Fibroblast of skin of left biceps (primary cell): ENCODE measurements at places on chromosomes 11 and 22.

GRCh38 chr11:119300198-119300964, 16.5 kb downstream of the MCAM start:
- DNase-seq = no peak

GRCh38 chr11:116421529-116422185, 351.1 kb downstream of the BUD13 start:
- no peak for DNase-seq

DNA sequence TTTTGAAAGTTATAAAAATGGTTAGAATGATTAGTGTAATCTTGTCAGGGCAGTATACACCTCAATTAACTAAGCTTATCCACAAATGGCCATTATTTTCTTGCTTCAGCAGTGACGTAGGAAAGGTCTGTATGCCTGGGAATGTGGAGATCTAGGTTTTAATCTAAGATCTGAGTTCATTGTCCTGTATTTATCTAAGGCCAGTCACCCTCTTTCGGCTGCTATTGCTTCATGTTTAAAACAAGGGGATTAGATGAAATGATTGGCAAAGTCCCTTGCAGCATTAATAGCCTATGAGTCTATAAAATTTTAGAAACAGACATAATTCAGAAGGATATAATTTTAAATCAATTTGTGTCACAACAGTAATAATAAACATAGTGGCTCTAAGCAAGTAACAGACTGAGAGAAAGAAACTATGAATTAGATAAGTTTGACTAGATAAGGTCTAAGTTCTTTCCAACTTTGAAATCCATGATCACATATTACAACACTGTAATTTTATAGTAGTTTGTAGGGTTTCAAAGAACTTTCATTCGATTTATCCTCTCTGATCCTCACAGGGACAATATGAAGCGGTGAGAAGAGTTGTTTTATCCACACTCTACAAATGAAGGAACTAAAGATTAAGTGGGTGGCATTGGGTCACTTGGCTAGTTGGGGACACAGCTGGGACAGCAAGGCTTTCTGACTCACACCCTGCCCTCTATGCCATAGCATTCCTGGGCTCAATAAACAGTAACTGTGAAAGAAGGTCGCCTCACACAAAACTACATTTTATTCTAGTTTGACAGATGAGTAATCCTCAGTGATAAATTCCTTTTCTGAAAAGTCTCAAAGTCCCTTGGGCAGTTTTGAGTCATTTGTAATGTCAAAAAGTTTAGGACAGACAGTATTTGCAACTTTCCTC, 60.6 kb upstream of the RDX start:
- DNase-seq = no peak

DNA sequence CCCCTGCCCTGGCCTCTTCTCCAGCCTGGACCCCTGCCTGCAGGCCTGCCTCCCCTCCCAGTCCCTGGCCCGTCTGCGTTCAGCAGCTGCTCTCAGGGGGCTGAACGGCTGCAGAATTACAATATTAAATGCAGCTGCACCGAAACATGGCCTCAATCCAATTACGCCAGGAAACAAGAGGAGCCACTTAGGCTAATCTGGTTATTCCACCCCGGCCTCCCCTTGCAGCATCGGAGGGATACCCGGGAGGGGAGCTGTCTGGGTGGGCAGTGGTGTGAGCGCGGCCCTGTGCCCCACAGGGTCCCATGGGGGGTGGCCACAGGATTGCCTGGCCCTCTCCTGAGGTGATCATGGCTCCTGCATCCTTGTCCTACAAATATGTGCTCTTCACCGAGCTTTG, 42.6 kb downstream of the FLRT1 start:
- DNase-seq = no peak

DNA sequence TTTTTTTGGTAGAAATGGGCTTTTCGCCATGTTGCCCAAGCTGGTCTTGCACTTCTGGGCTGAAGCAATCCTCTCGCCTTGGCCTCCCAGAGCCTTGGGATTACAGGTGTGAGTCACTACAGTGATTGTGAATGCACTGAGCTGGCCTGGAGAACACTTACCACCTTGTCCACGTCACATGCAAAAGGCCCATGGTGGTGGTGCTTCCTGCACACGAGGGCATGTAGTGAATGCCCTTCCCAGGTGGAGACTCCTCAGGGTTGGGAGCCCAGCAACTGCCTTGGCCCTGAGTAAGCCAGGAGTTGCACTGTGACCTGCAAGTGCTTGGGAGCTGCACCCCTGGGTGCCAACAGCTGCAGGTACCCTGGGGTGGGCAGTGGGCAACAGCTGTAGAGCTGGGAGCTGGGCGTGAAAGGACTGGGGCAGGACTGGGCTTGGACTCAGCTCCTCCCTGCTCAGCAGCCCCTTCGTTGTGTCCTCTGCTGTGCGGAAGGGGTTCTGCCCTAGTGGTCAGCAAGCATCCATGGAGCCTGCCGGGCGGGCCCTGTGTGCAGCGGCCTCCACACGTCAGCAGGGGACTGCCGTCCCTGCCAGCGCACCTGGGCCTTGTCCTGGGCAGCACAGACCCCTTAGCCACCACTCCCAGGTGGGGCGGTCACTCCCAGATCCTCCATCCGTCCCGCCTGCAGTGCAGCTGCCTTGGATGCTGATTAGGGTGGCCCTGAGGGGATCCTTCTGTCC, 9.3 kb upstream of the ADORA2A start:
- no peak for DNase-seq

- no peak for DNase-seq
These were observed 1000.0 kb upstream of the CHORDC1 start for GRCh38 chr11:91222830-91223229.

GRCh38 chr11:75024764-75025211, 36.1 kb downstream of the NEU3 start:
- no peak for DNase-seq

GRCh38 chr22:28674121-28674563, 5.5 kb downstream of the TTC28 start:
- DNase-seq = no peak

- no peak for DNase-seq
These were observed 292.0 kb downstream of the BRD1 start for GRCh38 chr22:49535527-49536125.

- no peak for DNase-seq
These were observed 60.4 kb upstream of the THY1 start for GRCh38 chr11:119483341-119483880.

- DNase-seq = no peak
These were observed 150.9 kb downstream of the SNX19 start for GRCh38 chr11:130765406-130765805.

DNA sequence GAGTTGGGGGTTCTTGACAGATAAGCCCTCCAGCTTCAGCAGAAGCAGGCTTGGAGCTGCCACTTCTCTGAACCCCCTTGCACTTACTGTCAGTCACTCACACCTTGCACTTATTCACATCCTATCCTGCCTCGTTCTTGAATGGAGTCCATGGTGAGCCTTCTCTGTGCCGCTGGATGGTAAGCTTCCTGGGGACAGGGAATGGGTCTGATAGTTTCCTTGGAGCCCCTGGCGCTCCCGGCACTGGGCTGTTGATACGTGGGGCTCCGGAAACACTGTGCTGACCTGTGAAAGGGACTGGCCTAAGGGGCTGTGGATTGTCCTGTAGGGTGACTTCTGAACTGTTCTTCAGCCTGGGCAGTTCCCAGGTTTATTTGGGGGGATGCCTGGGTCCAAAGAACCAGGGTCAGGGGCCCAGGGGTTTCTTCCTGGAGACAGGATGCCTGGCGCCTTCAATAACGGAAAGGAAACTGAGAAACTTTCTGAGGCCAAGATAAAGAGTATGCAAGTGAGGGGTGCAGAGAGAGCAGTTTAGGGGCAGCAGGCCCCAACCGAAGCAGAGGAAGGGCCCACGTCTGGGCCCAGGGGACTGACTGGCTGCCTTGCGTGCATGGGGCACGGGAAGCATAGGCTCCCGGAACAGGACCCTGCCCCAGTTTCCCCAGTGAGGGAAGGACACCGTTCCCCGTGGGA, 709 bp upstream of the ST3GAL4 start:
- DNase-seq = no peak

- no peak for DNase-seq
These were observed 124.4 kb upstream of the ZC3H12C start for GRCh38 chr11:109968781-109969180.

GRCh38 chr22:31680861-31681341, 18.9 kb upstream of the PISD start:
- DNase-seq = peak; percentile 49

GRCh38 chr11:46947399-46948077, 11.0 kb downstream of the CSTPP1 start:
- no peak for DNase-seq

GRCh38 chr11:99069856-99070444, 49.2 kb downstream of the CNTN5 start:
- no peak for DNase-seq

DNA sequence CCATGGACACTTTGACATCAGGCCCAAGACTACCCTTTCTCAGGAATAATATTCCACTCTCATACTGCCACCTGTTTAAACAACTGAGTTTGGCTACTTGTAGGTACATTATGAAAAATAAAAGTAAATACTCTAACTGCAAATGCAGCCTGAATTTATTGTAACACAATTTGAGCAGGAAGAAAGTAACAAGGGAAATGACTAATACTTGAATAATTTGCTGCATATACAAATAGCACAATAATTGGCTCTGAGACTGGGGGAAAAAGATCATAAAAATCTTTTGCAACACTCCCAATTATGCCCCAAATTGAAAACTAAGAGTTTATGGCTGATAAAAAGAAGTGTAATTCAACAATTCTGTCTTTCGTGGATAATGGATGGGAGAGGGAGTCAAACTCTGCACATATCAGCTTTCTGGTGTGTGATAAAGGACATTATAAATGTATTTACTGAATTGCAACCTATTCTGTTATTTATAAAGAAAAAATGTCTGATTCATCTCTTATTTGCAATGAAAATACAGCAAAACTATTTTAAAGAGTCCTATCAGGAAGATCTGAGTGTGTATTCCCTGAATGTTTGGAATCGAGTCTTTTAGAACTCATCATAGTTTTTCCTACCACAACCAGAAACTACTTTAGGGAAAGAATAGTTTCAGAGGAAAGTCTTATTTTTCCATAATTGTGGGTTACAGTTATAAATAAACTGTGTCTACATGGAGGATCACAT, 359.0 kb downstream of the JRKL start:
- DNase-seq = peak; percentile 17

- DNase-seq = no peak
These were observed 5.7 kb downstream of the AMPD3 start for GRCh38 chr11:10460611-10461275.

- DNase-seq = no peak
These were observed 15.1 kb upstream of the GLYATL1 start for GRCh38 chr11:58924230-58924629.

DNA sequence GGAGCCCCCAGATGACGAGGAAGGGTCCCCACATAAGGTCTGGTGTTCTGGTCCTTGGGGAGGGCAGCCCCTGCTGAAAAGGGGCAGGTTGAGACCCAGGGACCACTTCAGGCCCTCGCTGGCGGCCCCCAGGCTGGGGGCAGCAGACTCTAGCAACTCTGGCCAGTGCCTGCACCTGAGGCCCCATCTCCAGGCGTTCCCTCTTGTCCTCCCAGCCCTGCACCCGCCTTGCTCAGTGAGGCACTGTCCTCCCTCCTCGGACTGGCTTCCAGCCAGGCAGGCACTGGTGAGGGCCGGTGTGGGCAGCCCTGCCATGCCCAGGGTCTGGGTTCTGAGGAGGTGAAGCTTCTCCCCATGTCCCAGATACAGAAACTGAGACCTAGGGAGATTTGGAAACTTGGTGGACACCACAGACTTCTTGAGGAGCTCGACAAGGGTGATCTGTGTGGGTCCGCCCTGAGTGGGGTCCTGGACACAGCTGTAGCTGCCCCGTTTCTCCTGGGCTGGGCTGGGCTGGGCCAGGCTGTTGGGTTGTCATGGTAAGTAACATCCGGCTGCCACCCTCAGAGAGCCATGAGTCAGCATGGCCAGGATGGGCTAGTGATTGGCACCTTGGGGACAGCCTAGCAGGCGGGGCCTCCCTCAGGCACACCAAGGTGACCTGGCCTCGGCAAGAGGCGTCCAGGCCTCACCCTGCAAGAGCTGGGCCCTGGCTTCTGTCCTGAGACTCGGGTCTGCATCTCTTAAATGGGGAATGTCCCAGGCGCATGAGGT, 11.1 kb upstream of the PHLDA2 start:
- DNase-seq = no peak

- no peak for DNase-seq
These were observed 3.9 kb downstream of the POLR3H start for GRCh38 chr22:41540365-41540764.

- DNase-seq = no peak
These were observed 1.7 kb upstream of the RTN4RL2 start for GRCh38 chr11:57458410-57459163.

DNA sequence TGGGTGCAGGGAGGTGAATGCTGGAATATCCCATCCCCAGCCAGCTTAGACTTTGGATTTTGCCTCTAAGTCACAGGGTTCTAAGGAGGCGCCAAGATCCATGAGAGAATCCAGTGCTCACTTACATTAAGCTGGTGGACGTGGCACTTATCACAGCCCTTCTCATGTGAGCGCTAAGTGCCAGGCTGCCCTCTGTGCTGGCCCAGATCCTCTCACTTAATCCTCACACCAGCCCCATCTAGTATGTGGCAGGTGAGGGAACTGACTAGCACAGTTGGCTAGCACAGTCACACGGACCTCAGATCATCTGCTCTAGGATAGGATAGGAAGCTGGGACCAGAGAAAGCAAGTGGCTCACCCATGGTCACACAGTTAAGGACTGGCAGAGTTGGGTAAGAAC, 3.6 kb downstream of the HMOX1 start:
- no peak for DNase-seq
